ELF-1 (cell line): ENCODE measurements at places on chromosomes 5 and 9.

GRCh38 chr5:132138260-132138659 lies 64.7 kb downstream of the CSF2 start:
- no peak for DNase-seq

DNA sequence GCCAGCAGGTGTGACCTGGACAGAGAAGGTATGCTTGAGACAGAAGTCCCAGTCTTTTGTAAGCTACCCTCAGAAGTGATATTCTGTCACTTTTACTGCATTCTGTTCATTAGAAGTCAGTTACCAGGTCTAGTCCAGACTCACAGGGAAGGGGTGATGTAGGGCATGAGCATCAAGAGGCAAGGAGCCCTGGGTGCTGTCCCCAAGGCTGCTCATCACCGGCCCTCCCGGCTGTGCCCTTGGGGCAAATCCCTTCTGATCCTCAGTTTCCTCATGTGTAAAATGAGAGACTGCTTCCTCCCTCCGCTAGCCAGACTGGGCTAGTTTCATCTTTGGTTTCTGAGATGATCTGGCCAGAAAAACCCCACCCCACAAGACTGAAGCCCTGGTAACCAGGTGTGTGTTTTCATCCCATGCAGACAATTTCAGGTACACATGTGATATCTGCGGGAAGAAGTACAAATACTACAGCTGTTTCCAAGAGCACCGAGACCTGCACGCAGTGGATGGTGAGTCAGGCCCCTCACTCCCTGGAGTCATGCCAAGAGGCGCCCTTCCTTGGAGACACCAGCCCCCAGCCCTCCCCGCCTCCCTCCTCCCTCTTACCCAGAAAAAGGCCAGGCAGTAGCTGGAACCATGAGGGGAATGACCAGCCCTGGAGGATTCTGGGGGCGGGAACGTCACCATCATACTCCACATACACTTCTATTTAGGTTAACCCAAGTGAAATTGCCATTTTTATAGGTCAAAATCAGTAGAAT lies 71.0 kb downstream of the AMBP start:
- DNase-seq = no peak

DNA sequence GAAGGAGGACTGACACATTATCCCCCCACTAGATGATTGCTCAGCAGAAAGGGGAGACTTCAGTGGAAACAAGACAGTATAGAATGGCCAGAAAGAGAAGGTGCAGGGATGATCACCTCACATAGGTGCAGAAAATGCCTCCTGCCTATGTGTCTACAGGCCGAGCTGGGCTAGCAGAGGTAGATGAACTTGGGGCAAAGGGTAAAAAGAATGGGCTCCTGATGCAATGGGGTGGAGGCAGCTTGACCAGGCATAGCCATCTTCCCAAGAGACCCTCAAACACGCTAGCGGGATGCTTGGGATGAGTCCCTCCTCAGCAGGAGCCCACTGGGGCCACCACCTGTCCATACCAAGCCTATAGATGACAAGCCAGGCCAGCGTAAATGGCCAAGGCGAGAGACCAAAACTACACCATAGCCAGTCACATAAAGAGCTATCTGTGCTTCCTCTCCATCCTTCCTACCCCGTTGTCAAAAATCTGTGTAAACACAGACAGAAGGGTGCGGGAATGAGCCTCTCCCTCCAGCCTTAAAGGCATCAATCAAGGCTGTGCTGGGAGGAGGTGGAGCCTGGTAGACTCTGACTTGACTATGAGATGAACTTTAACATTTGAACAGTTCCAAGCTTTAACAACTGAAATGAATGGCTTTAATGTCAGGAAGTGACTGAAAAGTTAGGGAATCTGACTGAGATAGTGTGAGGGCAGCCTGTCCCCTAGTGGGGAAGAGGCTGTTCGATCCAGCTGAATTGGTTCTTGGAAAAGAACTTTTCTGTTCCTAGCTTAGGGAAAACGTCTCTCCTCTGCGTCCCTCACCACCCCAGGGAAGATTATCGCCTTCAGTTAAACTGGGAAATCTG lies 10.4 kb downstream of the C9orf152 start:
- DNase-seq = no peak

DNA sequence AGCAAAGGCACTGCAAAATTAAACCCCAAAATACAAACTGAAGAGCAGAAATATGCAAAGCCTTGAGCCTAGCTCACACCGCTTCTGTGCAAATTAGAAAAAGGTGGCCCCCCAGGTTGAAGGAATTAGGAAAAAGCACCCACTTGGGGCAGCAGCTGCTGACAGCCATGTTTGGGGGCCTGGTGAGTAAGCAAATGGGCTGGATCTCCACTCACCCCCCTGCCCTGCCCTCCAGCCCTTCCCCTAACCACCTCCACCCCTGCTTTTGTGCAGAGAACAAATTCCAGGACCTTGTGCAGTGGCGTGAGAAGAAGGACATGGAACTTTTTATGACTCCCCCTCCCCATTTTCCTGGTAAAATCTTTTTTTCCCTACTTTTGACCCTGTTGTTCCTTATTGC lies 92.0 kb upstream of the DNAH5 start:
- peak; percentile 66 for DNase-seq

DNA sequence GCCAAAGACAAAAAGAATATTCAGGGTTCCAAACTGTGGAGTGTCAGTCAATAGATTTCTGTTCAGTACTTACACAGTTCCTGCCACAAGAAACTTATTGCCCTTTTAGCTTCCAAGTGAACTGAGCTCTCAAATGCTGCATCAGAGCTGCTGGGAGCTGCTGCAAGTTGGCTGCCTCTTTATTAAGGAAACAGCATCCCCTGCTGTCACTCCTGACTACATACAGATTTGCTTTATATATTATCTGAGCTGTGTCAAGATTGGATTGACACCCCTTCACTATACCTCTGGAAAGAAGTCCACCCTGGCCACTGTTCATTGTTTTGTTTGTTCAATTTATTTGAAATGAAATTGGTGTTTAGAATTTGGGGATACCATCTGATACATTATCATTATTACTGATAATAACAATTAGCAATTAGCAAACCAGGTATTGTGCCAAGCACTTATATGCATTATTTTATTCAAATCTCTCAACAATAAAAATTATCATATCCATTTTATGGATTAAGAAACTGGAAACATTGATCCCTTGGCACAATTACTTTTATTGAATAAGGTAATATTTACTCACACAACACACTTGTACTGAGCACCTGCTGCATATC lies 16.4 kb upstream of the C5orf58 start:
- peak; percentile 36 for DNase-seq

GRCh38 chr9:97850746-97851445 lies 2.1 kb upstream of the FOXE1 start:
- no peak for DNase-seq
